ENCODE measurements at places on chromosomes 5 and 9.

DNA sequence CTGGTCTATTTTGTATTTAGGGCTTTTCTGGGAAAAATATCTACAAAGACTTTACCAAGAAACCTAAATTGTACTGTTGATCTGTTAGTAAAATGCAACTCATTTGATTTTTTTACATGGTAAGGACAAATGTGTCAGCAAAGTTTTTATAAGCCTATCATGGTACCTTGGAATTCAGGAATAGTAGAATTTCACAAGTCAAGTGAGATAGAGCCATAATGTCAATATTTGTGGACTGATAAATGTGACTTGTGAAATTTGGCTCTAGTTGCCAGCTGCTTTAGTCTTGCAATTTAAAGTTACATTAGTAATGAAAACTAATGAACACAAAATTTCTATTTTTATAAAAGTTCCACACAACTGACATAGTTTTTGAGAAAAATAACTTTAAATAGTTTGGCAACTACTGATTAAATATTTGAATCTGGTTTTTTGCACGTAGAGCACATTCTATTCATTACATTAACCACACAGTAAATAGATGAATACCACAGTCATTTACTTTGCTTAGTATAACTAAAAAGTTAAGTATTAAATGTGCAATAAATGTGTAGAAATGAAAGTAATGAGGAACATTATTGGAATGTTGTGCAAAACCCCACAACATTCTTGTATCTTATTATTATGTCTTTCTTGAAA, 41.2 kb upstream of the RIOK2 start:
- DNase-seq = no peak

DNA sequence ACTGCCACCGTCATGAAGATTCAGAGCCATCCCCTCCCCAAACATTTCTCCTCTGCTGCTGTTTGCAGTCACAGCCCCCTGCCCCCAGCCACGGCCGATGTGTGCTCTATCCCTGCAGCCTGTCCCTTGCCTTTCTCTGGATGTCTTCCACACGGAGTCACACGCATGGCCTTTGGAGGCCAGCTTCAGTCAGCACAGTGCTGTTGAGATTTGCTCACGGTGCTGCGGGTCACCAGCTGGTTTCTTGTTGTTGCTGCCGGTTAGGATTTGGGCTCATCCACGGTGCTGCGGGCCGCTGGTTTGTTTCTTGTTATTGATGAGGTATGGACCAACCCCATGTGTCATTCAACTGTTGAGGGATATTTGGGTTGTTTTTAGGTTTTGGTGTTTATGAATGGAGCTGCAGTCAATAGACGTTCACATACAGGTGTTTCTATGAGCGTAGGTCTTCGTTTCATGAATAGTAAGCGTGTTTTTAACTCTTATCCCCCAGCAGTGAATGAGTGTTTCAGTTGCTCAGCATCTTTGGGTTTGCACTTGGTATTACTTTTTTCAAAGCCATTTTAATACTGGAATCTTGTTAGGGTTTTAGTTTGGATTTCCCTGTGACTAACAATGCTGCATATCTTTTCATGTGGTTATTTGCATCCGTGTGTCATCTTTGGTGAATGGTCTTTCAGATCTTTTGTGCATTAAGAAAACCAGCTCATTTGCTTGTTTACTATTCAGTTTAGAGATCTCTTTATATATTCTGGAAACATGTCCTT, 57.6 kb downstream of the AHRR start:
- no peak for DNase-seq

DNA sequence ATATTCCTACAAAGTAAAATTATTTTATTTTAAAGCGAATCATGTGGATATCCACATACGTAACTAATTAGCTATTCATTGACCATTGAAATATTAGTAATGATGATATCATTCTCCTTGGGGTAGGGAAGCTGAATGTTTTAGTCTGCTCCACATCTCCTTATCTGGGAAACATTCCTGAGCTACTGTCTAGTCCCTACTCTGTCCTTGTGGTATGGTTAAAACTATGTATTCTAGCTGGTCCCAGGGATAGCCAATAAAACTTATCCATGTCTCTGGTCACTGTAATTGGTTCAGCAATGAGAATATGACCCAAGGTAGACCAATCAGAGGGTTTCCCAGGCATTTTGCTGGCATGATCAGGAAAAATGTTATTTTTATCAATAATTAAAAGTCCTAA, 76.0 kb upstream of the DAP start:
- no peak for DNase-seq

DNA sequence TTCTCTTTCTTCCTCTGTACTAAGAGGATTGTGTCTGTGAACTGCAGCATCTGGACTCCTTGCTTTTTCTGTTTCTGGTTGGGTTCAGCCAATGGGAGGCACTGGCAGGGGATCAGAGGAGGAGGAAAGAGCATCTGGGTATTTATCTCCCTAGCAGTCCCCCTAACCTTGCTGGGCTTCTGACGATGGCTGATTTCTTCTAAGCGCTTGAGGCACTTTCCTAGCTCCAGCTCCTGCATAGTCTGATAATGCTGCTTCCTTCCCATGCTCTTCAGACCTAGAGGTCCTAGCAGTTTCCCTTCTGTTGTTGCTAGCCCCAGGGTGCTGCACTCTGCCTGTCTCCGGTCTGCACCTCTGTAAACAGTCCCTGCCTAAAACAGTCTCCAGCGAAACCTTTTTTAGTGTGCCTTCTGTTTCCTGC, 225.1 kb downstream of the PDZD2 start:
- DNase-seq = no peak

Measured in CD4-positive, alpha-beta T cell treated with Interleukin-15 for 1 hour (primary cell).